ENCODE measurements at places on chromosomes 6 and 20.

DNA sequence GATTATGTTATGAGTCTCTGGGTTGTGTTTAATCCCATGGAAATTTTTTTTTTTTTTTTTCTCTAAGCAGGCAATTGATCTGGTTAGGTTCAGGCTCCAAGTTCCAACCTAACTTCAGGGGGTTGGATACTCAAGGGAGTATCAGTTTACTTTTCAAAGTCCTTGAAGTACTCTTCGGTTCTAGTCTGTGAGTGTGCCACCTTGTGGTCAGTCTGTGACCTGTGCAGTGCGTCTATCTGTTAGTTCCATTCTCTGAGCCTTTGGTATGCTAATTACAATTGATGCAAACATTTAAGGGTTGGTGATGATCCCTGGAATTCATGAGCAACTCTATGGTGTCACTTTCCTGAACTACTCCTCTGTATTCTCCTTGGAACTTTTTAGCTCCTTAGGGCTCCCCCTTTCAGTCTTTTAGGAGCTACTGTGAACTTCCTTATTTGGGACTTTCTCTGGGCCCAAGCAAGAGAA is 342.0 kb downstream of the SOX4 start:
- peak; percentile 74 for DNase-seq

- peak; percentile 52 for DNase-seq
Observed at GRCh38 chr20:46349035-46349741, 40.9 kb upstream of the CDH22 start.

DNA sequence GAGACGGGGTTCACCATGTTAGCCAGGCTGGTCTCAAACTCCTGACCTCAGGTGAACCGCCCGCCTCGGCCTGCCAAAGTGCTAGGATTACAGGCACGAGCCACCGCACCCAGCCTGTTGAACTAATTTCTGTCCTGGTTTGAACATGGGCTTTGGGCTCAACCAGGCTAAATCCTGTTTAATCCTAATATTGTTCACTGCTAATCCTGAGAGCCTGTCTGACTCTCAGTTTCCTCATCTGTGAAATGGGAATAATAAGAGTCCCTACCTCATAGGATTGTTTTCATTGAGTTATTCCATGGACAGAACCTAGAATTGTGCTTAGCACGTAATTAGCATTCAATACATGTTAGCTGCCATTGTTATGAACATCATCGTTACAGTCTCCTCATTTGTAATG is 17.4 kb downstream of the TM9SF4 start:
- DNase-seq = no peak

DNA sequence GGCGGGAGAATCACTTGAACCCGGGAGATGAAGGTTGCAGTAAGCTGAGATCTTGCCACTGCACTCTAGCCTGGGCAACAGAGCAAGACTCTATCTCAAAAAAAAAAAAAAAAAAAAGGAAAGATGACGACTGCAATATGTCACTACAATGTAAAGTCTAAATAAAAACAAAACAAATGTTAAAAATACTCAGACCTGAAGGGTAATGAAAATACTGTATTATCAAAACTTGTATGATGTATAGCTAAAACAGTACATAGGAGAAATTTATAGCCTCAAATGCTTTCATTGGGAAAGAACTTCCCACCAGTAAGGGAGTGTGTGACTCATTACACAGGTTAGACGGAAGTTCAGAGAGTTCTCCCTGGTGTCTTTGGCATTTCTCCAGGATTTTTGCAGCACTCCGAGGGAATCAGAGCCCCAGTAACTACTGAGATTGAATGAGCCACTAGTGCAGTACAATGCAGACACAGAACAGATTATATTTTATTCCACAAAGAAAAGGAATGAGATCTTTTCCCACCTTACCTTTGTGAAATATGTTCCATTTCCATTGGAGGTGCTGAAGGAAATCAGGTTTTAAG is 12.5 kb upstream of the RALGAPB start:
- DNase-seq = peak; percentile 91

DNA sequence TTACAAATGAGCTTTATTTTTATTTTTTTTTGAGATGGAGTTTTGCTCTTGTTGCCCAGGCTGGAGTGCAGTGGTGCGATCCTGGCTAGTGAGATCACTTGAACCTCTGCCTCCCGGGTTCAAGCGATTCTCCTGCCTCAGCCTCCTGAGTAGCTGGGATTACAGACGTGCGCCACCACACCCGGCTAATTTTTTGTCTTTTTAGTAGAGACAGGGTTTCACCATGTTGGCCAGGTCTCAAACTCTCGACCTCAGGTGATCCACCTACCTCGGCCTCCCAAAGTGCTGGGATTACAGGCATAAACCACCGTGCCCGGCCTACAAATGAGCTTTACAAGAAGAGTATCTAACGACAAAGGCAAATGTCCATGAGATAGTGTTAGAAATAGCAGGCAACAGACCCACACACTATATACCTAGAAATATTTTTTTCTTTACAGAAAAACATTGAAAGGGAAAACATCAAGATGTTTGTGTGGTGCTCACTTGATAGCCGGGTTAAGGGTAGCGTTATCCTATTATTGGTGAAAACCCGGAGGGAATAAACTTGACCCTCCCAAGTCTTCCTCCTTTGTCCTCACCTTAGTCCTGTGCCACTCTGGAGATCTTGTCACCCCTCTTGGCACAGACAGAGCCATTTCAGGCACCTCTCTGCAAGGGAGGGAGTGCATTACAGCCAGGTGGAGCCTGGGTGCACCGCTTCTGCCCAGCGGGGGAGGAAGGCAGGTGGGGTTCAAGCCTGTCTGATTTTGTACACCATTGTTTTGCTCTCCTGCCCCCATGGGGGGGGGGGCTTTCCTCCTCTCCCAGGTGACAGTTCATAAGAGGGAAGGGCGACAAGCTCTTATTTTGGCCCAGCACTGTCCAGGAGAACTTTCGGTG is 21.0 kb upstream of the AVP start:
- DNase-seq = no peak

- peak; percentile 15 for DNase-seq
Observed at GRCh38 chr6:35468980-35469750, 964 bp downstream of the RPL10A start.

GRCh38 chr6:114445846-114446245 is 103.0 kb upstream of the HS3ST5 start:
- no peak for DNase-seq

DNA sequence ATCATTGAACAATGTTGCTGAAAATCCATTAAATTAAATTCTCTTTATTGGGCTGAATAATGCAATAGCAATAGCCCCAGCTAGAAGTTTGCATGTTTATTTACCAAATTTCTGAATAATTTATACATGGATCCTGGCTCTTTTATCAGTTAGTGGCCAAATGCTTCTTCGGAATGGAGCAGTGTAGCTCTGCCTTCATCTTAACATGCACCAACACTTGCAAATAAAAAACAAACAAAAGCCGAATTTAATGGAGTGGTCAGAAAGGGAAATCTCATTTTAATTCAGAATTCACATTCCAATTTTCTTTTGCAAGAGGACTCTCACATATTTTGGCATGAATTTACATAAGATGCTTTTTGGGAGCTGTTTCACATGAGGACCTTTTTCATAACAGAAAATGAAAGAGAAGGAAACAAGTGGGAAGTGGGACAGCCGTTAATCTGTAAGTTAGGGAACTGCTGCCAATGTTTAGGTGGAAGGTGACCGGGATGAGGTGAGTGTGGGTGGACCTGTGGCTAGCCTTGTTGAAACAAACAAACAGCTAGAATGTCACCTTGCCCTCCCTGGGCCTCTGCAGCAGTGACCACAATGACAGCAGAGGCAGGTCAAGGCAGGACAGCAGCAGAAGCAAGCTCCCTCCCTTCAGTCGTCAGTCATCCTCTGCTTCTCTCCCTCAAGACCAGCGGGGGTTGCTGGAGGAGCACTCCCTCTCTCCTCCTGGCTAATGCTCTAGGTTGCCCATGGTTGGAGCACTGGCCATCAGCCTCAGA is 73.2 kb downstream of the INSM1 start:
- no peak for DNase-seq

DNA sequence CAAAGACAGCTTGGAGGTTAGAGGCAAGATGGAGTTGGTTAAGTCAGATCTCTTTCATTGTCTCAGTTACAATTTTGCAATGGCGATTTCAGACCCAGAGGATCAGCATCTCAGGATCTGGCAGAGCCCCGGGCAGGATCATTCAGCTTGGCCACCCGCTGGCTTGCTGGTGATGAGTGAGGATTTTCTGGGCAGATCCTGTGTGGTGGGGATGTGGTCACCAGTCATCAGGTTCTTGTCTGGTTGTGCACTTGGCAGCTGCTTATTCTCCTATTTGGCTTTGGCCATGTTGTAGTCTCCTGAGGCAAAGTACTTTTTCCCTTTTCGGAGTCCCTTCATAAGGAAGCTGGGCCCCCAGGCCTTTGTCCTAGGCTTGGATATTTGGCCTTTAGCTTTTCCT is 953.9 kb downstream of the KIF16B start:
- DNase-seq = no peak

- no peak for DNase-seq
Observed at GRCh38 chr6:118324116-118324515, 224.0 kb upstream of the PLN start.

DNA sequence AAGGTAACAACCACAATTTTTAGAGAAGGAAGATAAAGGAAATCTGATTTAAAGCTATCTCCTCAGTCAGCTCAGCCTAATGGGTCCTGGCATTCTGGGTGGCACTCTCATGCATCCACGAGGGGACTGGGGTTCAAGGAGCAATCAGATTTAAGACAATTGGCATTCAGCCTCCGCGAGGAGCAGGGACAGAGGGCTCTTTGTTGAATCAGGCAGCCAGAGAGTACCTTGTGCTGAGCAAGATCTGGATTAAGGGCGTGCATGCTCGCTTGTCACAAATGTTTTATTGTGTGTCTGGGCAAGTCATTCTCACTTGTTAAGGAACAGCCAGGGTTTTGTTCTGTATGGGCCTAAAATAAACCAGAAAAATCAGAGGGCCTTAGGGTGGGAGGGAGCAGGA is 475.3 kb upstream of the NRSN1 start:
- no peak for DNase-seq

DNA sequence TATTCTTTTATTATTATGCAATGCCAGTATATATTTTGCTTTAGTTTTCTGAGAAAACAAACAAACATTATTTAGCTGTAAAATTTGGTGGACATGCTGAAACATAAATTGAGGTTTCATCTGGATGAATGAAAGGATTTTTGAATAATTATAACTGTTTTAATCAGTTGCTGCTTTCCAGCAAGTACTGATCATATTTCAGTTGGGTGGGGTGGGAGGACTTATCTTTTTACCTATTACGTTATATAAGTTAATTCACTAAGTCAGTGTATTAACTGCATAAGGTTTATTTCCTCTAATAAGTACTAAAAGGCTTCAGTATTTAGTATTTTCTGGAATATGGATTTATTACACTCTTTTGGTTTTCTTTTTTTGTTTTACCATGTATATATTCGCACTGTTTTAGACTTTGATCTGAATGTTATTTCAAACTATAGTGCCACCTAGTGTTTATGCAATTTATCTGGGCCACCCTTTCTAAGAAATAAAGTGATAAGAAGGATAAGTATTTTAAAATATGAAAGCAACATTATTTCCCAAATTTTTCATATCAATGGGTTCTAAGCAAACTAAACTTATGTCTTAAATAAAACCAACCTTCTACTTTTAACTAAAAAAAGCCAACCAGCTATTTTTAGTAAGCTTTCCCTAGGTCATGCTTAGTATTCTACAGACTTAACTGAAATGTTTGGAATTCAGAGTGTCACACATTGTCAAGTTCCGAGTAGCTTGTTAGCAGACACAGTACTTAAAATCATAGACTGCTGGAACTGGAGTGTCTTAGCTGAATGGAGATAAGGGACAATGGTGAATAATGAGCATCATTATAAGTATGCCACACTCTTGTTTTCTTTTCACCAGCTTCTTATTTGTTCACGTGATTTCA is 105.4 kb upstream of the MCHR2 start:
- DNase-seq = peak; percentile 38

DNA sequence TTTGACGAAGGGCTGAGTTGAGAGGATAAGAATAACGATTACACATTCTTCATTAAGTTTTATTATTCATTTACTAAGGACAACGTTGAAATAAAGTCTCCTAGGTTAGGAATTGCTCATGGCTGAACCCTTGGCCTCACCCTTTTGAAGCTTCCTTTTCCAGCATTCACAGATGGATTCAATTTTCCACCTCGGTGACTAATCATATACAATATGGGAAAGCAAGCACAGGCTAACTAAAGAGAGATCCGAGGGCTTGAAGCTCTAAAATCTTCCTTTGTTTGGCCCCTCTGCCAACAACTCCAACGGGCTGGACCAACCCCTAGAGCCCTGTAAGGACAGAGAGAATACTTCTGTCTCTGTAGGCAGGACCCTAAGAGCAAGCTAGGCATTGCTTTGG is 159.5 kb downstream of the SOD2 start:
- no peak for DNase-seq

DNA sequence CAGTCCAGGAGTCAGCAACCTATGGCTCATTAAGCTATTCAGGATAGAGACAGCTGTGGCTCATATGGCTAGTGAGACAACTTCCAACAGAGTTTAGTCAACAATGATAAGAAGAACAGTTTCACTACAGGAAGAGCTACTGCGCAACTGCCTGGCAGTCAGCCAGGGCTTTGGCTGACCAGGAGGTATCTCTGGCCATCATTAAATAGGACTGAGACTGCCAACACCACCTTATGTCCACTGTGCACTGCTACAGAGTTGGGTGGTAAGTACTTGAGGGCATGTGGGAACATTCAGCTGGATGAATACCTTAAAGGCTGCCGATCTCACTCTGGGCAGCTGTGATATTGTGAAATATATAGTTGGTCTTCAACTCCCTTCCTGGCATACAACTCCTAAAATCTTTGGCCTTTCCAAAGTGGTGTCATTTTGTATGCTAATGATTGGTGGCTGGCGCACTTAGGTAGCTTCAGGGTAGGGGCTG is 52.2 kb upstream of the FAM83C start:
- DNase-seq = peak; percentile 57

GRCh38 chr6:113351173-113351834 is 505.8 kb upstream of the MARCKS start:
- no peak for DNase-seq

- DNase-seq = no peak
Observed at GRCh38 chr6:106122306-106122918, 36.3 kb downstream of the PRDM1 start.

DNA sequence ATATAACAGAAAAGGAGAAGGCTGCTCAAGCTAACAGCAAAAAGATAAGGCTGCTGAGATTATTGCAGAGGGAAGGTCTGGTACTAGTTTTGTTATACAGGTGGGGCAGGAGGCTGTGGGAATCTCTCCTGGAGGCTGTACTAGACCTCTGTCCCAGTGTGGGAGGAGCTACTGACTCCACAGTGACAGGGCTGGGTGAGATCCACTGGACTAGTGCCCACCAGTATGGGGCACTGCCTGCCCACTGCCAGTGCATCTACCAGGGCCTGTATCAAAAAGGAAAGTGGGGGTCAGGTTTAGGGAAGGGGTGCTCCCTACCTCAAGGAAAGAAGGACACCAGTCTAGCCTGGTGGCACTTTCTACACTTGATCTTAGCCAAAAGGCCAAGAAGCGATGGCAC is 30.1 kb downstream of the GSTA2 start:
- DNase-seq = no peak

- DNase-seq = peak; percentile 6
Observed at GRCh38 chr20:40532103-40532502, 156.9 kb downstream of the MAFB start.

- DNase-seq = no peak
Observed at GRCh38 chr6:111110036-111110435, 22.7 kb downstream of the SLC16A10 start.

Measured in kidney tubule cell (primary cell).